ENCODE measurements at places on chromosomes 7 and 10.

- no peak for ATAC-seq
Observed at GRCh38 chr7:43823941-43824340, 45.4 kb downstream of the MRPS24 start.

DNA sequence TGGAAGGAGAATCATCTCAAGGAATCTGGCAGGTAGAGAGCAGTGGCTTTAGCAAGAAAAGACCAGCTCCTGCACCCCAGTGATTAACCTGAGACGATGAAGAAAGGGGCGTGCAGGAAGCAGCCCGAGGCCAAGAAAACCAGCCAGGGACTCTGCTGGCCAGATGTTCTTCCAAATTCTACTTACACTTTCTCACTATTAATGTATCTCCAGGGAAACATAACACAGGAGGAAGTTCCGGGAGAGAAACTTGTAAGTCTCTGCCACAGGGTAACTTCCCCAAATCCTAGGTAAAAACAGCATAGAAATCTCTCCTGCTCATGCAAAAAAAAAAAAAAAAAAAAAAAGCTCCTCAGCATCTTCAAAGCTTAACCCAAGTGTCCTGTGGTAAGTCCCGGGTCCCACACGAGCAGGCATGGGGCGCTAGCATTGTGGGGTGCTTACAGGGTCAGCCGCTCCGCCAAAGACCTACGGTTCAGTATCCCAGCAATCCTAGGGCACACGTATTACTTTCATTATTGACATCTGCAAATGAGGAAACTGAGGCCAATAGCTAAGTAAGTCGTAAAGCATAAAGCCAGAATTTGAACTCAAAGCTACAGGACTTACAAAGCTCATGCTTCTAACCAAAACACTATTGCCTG is 97.2 kb upstream of the GNA12 start:
- ATAC-seq = no peak

DNA sequence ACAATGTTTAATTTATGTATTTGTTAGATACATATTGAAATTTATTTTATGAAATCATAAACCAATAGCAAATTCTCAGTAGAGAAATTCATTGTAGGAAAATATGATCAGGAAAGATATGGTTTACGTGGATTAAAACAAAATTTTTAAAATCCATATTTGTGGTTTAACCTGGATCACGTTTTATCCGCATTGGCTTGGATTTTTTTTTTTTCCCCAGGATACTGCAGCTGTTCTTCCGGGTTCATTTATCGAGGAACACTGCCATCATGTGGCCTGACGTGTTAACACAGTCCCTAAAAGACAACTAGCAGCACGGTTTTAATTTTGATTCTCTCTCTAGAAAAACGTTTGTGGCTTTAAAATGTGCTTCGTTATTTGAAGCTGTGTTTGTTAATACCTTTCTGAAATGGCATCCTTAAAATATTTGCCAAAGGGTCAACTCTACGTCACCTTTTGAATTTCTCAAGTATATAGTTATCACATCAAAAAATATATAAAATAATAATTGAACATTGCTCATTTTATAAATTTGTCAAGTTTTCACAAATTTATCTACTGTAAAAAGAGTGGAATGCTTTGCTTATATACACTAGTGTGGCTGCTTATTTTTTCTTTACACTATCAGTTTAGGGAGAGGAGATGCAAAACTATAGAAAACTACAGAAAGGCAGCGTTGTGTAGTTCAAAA is 8.7 kb upstream of the ASB4 start:
- ATAC-seq = no peak

- no peak for ATAC-seq
Observed at GRCh38 chr10:42812028-42812427, 29.4 kb downstream of the BMS1 start.

DNA sequence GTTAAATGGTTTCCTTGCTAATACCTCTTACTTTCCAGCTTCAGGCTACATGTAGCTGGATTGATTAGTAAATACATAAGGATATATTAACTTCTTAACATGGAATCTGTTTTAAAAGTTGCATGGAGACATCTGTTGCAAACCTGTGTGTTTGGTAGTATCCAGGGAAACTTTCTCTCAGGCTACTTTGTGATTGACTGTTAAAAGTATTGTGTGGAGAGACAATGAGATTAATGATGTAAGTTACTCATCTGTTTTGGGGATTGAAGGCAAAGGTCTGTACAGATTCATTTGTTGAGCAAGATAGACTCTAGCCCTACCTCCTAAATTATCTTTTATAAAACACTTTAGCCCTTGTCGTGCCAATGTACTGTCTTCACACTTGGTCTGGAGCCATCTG is 6.6 kb downstream of the CREB5 start:
- no peak for ATAC-seq

- no peak for ATAC-seq
Observed at GRCh38 chr10:18043148-18044006, 91.7 kb downstream of the SLC39A12 start.

DNA sequence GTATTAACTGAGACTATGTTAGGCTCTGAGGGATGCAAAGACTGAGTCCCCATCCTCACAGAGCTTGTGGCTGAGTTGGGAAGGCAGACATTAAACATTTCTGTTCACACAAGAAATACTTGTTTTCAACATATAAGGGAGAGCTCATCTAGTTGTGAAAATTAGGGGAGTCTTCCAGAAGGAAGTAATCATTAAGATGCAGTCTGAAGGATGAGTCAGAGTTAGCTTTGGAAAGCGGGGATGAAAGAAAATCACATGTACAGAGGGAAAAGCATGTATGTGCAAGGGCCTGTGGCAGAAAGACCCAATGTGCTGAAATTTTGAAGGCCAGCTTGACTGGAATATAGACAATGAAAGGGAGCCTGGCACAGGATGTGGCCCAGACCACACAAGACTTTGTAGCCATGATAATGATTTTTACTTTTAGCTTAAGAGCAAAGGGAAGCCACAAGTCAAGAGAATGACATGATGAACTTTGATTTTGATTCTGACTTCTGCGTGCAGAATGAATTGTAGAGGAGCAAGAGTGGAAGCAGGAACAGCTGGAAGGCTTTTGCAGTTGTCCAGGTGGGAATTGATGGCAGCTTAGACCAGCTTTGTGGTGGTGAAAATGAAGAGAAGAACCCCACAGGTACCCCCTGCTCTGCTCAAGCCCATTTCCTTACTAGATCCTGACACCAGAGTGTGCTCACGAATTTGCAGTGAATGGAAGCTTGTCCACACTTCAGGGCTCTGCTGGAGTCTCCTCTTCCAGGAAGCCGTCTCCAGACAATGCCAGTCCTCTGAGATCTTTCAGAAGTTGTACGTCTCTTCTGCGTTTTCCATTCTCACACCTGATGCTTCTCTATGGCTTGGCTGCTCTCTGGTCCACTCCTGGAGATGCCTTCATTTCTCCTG is 115.6 kb downstream of the ATXN7L1 start:
- no peak for ATAC-seq

GRCh38 chr10:133177380-133178157 is 17.6 kb downstream of the KNDC1 start:
- no peak for ATAC-seq

DNA sequence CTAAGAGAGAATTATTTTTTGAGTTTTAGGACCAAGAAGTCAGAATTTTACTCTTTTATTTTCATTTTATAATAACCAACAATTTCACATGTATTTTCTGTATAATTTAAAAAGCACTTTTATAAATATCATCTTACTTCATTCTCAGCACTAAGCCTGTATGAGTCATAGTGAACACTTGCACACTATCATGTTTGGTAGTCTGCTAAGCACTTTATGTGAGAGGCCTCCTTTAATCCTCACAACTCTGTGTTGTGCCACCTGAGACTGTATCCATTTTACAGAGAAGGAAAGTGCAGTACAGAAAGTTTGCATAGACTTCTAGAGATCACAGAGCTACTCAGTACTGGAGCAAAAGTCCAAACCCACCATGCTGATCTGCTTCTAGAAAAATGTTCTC is 939.6 kb downstream of the NRG3 start:
- no peak for ATAC-seq

DNA sequence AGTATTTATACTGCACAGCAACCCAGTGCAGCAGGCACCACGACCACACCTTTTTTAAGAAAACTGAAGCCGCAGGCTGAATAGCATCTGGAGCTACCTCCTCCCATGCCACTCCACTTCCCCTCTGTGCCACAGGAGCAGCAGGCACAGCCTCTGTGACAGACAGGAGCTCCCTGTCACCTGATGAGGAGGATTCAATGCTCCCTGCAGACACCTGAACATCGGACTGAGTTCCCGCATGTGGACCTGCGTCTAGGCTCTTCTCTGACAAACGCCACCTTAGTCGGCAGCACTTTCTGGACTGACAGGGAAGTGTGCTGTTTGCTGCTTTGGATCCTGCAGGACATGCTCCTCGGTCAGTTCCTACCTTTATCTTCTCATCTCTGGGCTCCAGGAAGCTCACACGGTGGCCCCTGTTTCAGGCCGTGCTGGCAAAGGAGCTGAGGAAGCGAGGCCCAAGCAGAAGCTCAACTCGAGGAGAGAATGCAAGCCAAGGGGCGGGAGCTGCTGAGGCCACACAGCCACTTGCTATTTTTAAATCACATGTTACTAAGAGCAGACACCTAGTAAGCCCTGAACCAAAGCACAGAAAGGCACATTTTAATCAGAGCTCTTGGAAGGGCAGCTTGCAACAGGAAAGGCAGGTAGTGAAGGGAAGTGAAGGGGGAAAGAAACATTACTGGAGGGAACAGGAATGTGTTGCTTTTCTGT is 56.6 kb downstream of the VOPP1 start:
- peak; percentile 70 for ATAC-seq

DNA sequence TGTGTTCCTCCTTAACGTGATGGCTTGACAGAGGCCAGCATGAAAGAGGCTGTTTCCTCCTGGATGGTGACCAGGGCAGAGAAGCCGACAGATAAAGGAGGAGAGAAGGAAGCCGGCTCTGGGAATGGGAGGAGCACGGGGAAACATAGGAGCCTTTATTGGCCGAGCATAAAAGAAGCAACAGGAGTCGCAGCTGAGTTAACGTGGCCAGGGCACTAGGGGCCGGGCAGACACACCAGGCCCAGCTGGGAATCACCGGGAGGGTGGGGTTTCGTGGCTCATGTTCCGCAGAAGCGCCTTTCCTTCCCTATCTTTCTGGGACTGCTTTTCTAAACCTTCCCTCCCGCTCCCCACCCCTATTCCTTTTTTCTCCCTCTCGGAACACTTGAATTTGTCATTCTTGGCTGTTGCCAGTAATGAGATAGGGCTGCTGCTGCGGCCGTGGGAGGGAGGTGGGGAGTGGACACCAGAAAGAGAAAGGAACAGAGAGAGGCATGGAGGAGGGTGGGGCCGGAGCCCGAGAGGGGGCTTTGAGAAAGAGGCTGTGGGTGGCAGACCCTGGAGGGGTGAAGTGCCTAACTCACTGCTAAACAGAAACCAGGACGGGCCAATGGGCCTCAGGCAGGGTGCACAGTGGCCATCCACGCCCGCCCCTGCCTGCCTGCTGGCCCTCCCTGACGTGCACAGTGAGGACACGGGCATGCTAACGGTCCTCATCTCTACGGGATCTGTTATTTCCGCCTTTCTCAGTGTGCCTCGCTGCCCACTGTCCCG is 65.2 kb downstream of the COL13A1 start:
- ATAC-seq = no peak

DNA sequence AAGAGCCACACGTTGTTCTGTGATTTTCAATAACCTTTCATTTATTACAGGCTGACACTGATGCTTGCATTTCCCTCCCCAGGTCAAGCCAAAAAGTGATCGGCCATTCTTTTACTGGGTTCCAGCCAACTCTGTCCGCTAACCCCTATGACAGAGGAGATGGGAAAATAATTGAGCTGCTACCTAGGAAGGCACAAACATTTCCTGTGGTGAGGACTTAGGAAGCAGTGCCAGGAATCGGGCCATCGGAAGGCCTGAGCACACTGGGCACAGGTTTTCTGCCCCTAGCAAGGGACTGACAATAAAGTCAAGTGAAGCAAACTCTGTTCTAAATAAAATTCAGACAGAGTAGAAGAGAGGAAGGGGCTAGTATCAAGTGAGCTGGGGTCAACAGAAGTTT is 313.0 kb upstream of the AOAH start:
- ATAC-seq = no peak

Measured in stimulated activated memory B cell treated with anti-CD40 and anti-IgM and Interleukin-4, amounts not matched to agents 10 μg/mL and 1 μg/mL and 100 μg/mL, for 72 hours (primary cell).